GM23338 (cell line): ENCODE measurements at places on chromosomes 7 and 10. TPM values are rescaled to one million over a fixed set of nuclear protein-coding genes. Genes with fewer than 3 reads are reported as not detected.

GRCh38 chr10:97302088-97302791 is 9.8 kb upstream of the ARHGAP19 start:
- no peak overlapping the region for H3K4me3 ChIP-seq
- DNase-seq: no peak
- no peaks in the 10 kb centered on the region for H3K4me1 ChIP-seq
- H3K27ac ChIP-seq: no peak overlapping the region
- no peaks in the 10 kb centered on the region for H3K27me3 ChIP-seq

- 0 out of 2 replicates have a peak, but pooled peaks cover 4% of the 10 kb centered on the region for H3K36me3 ChIP-seq
- no peak for DNase-seq
- H3K4me3 ChIP-seq: no peak overlapping the region
- no peaks in the 10 kb centered on the region for H3K4me1 ChIP-seq
- H3K27me3 ChIP-seq: no peaks in the 10 kb centered on the region
These were observed 62.6 kb downstream of the LOXL4 start for GRCh38 chr10:98205351-98205750.

GRCh38 chr10:19847321-19847720 is 31.1 kb downstream of the PLXDC2 start:
- no peaks in the 10 kb centered on the region for H3K27me3 ChIP-seq
- no peak overlapping the region for H3K27ac ChIP-seq
- H3K4me3 ChIP-seq: no peak overlapping the region
- no peaks in the 10 kb centered on the region for H3K36me3 ChIP-seq

- DNase-seq: peak; percentile 33
- H3K27ac ChIP-seq: no peak overlapping the region
- H3K4me1 ChIP-seq: peaks cover 34% of the 10 kb centered on the region
- no peaks in the 10 kb centered on the region for H3K36me3 ChIP-seq
- H3K4me3 ChIP-seq: peak overlapping the region; percentile 77
These were observed 683.9 kb downstream of the MAGI2 start for GRCh38 chr7:78769481-78770101.

DNA sequence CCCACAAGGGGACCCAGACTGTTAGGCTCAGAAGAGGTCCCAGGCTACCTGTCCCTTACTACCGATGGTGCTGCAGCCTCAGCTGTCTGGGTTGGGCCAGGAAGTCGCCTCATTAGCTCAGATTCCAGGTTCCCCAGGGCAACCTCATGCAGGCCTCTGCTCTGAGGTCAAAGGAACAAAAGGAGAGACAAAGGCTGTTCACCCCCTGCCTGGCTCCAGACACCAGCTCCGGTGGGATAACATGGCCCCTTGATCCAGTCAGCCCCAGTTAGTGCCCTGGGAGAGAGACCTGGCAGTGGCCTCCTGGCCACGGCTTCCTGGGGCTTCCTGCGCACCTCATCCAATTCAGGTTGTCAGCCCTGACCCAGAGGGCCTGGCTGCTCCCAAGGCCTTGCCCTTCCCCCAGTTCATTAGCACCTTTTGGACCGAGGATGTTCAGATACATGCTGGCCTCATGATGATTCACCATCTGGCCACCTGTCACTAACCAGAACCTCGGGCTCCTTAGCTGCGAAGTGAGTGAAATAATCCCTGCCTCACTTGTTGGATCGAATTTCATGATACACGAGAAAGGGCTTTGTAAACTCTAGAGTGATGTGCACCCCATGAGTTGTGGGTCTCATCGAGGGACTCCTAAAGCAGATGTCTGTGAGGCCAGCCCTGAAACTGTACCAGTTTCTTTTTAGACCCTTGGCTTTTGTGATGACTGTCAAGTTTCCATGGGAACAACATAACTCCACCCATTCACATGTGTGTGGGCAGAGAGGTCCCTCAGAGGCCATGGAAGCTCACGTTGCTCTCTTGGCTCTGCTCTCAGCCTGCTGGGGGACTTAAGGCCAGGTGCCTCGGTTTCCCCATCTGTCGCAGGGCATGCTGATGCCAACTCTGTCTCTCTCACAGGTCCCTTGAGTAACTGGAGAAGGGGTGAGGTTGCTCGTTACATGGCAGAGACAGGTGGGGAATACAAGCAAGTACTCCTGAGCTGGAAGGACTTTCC is 79.5 kb upstream of the PCBD1 start:
- no peaks in the 10 kb centered on the region; the same call in 1 of the 2 replicates for H3K4me1 ChIP-seq
- no peak overlapping the region for H3K4me3 ChIP-seq
- H3K27ac ChIP-seq: no peak overlapping the region
- H3K36me3 ChIP-seq: 0 out of 2 replicates have a peak, but pooled peaks cover 8% of the 10 kb centered on the region
- H3K27me3 ChIP-seq: no peaks in the 10 kb centered on the region

DNA sequence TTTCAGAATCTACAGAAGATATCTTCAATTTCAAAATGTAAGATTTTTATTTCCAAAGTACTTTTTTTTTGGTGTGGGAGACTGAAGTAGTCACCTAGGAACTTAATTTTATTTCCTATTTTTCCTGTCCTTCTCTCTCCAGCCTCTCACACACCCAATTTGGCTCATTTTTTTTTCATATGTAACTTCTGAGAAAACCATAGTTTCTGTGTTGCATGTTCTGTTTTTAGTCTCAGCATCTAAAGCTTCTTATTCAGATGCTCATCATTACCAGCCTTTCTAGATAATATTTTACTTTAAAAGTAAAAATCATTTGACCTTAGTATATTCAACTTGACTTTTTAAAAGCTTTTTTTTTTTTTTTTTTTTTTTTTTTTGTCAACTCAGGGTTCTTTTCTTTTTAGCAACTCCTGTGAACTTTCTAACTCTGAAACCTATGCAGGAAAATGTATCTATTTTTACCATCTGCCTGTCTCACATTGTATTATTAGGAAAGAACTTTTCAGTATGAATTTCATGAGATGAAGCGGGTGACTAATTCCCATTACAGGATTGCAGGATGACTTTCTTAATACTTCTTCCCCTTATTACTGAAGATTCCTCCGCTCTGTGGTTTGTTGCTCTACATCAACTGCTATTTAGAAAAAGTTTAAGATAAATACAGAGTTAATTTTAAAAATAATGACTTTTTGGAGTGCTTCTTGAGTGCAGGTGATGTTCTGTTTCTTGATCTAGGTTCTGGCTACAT is 73.6 kb upstream of the LSM8 start:
- no peak overlapping the region for H3K27ac ChIP-seq
- H3K36me3 ChIP-seq: peaks cover 6% of the 10 kb centered on the region; the same call in 1 of the 2 replicates
- no peak overlapping the region for H3K4me3 ChIP-seq
- H3K27me3 ChIP-seq: no peaks in the 10 kb centered on the region
- DNase-seq: no peak

- no peak overlapping the region for H3K4me3 ChIP-seq
- H3K36me3 ChIP-seq: no peaks in the 10 kb centered on the region
- DNase-seq: no peak
These were observed 20.9 kb upstream of the SMC3 start for GRCh38 chr10:110546499-110547110.

- H3K4me3 ChIP-seq: no peak overlapping the region
- no peaks in the 10 kb centered on the region for H3K27me3 ChIP-seq
- H3K27ac ChIP-seq: no peak overlapping the region
- no peaks in the 10 kb centered on the region for H3K4me1 ChIP-seq
- no peaks in the 10 kb centered on the region for H3K36me3 ChIP-seq
- DNase-seq: no peak
These were observed 92.1 kb upstream of the IMMP2L start for GRCh38 chr7:111654343-111654742.

GRCh38 chr7:113268757-113269156 is 150.4 kb upstream of the SMIM30 start:
- H3K27ac ChIP-seq: no peak overlapping the region
- H3K27me3 ChIP-seq: no peaks in the 10 kb centered on the region
- no peaks in the 10 kb centered on the region for H3K36me3 ChIP-seq

DNA sequence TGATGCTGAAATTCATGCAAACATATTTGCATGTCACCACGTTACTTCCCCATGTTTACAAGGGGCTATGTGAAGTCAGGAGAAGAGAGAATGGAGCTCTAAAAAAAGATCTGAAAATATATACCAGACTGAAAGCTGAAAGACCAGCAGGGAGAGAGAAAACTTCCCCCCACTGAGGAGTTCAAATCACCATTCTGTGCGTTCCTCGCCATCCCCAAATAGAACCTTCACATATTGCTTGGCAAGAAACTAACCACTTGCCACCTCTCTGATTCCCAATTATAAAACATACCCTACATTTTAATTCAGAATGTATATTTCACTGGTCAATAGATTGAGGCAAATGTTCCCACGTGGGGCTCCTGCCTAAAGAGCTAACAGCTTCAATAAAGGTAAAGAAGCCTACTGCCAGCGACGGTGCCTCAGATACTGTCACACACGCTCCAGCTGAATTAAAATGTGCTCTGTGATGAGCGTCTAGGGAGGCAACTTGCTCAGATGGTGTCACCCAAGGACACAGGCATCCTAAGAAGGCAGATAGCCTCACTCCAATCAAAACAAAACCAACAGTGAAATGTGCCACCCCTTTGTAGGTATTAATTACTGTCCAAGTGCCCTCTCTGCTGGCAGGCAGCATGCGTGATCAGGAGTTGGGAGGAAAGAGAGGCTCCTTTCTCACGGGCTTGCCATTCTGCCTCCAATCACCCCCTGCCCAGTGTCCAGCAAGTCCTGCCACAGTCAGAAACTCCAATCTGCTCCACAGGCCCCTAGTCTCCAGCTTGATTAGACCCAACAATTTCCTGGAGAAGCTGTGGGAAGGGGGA is 298.2 kb downstream of the GRID1 start:
- H3K36me3 ChIP-seq: no peaks in the 10 kb centered on the region
- no peak overlapping the region for H3K27ac ChIP-seq
- no peaks in the 10 kb centered on the region for H3K4me1 ChIP-seq
- DNase-seq: no peak
- H3K4me3 ChIP-seq: no peak overlapping the region

GRCh38 chr7:24025094-24025493 is 258.9 kb upstream of the NPY start:
- H3K27ac ChIP-seq: 0 out of 2 replicates have a peak overlapping the region, but pooled peaks have one; percentile 24
- no peaks in the 10 kb centered on the region for H3K36me3 ChIP-seq
- no peaks in the 10 kb centered on the region for H3K27me3 ChIP-seq
- H3K4me3 ChIP-seq: no peak overlapping the region
- DNase-seq: peak; percentile 3
- H3K4me1 ChIP-seq: peaks cover 7% of the 10 kb centered on the region; the same call in 1 of the 2 replicates

DNA sequence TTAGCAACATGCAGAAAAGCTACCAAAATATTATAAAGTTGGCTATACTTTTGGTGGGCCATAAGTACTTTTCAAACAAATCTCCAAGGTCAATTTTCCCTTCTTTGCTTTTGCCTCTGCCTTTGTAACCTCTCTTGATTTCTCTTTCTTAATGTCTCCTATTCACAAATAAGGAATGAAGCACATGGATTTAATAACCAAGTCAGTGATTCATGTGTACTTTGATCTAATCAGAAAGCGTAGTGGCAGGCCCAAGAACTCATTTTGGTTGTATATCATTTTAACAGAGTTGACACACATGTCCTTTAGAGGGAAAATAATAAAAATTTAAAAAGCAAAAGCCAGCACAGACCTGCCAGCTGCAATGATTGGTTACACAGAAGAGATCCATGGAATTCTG is 93.7 kb downstream of the FZD1 start:
- no peak for DNase-seq
- H3K4me3 ChIP-seq: no peak overlapping the region
- no peak overlapping the region for H3K27ac ChIP-seq
- peaks cover 10% of the 10 kb centered on the region; the same call in 1 of the 2 replicates for H3K4me1 ChIP-seq
- H3K27me3 ChIP-seq: peaks cover 100% of the 10 kb centered on the region
- H3K36me3 ChIP-seq: no peaks in the 10 kb centered on the region

GRCh38 chr10:14185316-14186045 is 145.2 kb downstream of the FRMD4A start:
- no peaks in the 10 kb centered on the region for H3K27me3 ChIP-seq
- H3K4me3 ChIP-seq: no peak overlapping the region
- H3K36me3 ChIP-seq: no peaks in the 10 kb centered on the region
- peak overlapping the region; percentile 51 for H3K27ac ChIP-seq
- DNase-seq: peak; percentile 87

GRCh38 chr7:8178353-8178752 is 83.6 kb downstream of the ICA1 start:
- no peak for DNase-seq
- H3K27ac ChIP-seq: no peak overlapping the region
- H3K27me3 ChIP-seq: no peaks in the 10 kb centered on the region
- H3K4me1 ChIP-seq: peaks cover 23% of the 10 kb centered on the region

GRCh38 chr7:128431754-128432153 is 22.0 kb upstream of the IMPDH1 start:
- no peak overlapping the region for H3K27ac ChIP-seq
- no peak for DNase-seq
- peaks cover 16% of the 10 kb centered on the region; the same call in 1 of the 2 replicates for H3K4me1 ChIP-seq
- H3K27me3 ChIP-seq: no peaks in the 10 kb centered on the region

- no peak for DNase-seq
- no peaks in the 10 kb centered on the region for H3K36me3 ChIP-seq
- no peak overlapping the region for H3K27ac ChIP-seq
- H3K4me1 ChIP-seq: no peaks in the 10 kb centered on the region
These were observed 29.5 kb upstream of the HYCC1 start for GRCh38 chr7:23043441-23043840.

GRCh38 chr10:92750791-92751533 is 61.2 kb downstream of the HHEX start:
- no peaks in the 10 kb centered on the region for H3K27me3 ChIP-seq
- H3K27ac ChIP-seq: no peak overlapping the region
- DNase-seq: no peak
- no peak overlapping the region for H3K4me3 ChIP-seq
- H3K36me3 ChIP-seq: no peaks in the 10 kb centered on the region
- no peaks in the 10 kb centered on the region for H3K4me1 ChIP-seq

- peak; percentile 30 for DNase-seq
- no peaks in the 10 kb centered on the region for H3K36me3 ChIP-seq
- H3K4me3 ChIP-seq: no peak overlapping the region
- peaks cover 9% of the 10 kb centered on the region; the same call in 1 of the 2 replicates for H3K4me1 ChIP-seq
- H3K27me3 ChIP-seq: no peaks in the 10 kb centered on the region
These were observed 73.0 kb upstream of the CTTNBP2 start for GRCh38 chr7:117946151-117946633.

DKK1 gene
- total RNA-seq: not detected in 2 replicates

CDC14C gene
- 0.17 and 0.54 TPM in 2 replicates for total RNA-seq

CHAT gene
- not detected in 2 replicates for total RNA-seq

GNAI1 gene
- total RNA-seq: 26.8 and 31.3 TPM in 2 replicates

NKX1-2 gene
- 37.0 and 39.4 TPM in 2 replicates for total RNA-seq

GNG11 gene
- 0.89 and 1.6 TPM in 2 replicates for total RNA-seq

ARHGEF5 gene
- total RNA-seq: 27.1 and 27.3 TPM in 2 replicates

NEBL gene
- 9.5 and 11.4 TPM in 2 replicates for total RNA-seq

ACHE gene
- total RNA-seq: 1.5 and 3.7 TPM in 2 replicates

CASTOR2 gene
- 26.1 and 35.7 TPM in 2 replicates for total RNA-seq

LDB3 gene
- 0.14 and 0.85 TPM in 2 replicates for total RNA-seq

STAG3 gene
- total RNA-seq: 3.4 and 4.6 TPM in 2 replicates

GBX1 gene
- total RNA-seq: 0.24 and 1.8 TPM in 2 replicates

DNA2 gene
- total RNA-seq: 46.9 and 49.3 TPM in 2 replicates

FAM180A gene
- total RNA-seq: not detected in 2 replicates
